ENCODE measurements at places on chromosomes 11 and 22.

DNA sequence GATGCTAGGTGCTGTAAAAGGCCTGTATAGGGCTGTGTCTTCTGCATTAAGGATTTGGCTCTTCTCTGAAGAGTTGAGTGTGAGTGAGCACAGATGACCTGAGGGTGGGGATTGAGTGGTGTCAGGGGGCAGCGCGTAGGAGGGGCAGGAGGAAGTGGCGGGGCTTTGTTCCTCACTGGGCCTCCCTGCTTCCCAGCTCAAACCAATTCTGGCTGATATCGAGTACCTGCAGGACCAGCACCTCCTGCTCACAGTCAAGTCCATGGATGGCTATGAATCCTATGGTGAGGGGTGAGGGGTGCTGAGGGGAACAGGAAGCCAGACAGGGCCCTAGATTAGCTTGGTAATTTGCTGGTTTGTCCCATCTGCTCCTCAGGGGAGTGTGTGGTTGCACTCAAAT lies 9.1 kb downstream of the PHOX2A start:
- no peak for DNase-seq

- no peak for DNase-seq
Observed at GRCh38 chr11:45896422-45896984, 10.6 kb downstream of the FREY1 start.

- DNase-seq = no peak
Observed at GRCh38 chr11:33773404-33773986, 825 bp downstream of the FBXO3 start.

DNA sequence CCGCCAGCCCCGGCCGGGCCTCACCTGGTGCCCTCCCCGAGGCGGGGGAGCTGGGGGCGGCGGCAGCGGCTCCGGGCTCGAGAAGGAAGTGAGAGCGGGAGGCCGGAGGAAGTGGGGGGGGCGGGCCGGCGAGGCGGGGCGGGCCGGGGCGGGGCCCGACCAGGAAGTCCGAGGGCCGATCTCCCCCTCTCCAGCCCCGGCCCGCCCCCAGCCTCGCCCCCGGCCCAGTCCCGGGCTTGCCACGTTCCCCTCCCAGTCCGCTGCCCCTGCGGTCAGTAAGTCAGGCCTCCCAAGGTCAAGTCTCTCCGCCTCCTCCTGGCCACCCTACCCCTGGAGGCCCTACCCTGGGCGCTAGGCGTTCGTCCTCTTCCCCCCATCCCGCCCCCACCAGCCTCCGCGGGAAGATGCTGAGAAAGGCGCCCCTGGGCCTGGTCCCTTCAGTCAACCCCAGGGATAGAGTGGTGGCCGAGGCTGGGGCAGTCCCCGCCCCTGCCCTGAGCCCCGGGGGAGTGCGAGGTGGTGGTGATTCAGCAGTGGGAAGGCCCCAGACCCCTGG lies at the start of gene RHOG:
TSS of gene RHOG (minus strand) at position 90 of the 556 bp plus-strand sequence. CDS start 12,821 bp downstream, outside the sequence.
- DNase-seq = peak; percentile 36

DNA sequence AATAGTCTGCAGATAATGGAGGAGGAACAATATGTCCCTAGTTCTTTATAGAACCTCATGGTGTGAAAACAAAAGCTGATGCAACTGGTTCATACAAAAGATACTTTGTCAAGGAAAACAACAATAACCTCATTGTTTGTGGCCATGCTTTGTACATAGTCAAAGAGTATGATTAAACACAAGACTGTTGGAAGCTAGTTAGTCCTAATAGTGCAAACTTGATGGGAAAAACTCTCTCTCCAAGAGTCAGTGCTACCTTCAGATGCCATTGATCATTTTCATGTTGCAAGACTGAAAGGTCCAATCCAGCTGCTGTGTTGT lies 20.1 kb upstream of the PLAAT2 start:
- DNase-seq = no peak

DNA sequence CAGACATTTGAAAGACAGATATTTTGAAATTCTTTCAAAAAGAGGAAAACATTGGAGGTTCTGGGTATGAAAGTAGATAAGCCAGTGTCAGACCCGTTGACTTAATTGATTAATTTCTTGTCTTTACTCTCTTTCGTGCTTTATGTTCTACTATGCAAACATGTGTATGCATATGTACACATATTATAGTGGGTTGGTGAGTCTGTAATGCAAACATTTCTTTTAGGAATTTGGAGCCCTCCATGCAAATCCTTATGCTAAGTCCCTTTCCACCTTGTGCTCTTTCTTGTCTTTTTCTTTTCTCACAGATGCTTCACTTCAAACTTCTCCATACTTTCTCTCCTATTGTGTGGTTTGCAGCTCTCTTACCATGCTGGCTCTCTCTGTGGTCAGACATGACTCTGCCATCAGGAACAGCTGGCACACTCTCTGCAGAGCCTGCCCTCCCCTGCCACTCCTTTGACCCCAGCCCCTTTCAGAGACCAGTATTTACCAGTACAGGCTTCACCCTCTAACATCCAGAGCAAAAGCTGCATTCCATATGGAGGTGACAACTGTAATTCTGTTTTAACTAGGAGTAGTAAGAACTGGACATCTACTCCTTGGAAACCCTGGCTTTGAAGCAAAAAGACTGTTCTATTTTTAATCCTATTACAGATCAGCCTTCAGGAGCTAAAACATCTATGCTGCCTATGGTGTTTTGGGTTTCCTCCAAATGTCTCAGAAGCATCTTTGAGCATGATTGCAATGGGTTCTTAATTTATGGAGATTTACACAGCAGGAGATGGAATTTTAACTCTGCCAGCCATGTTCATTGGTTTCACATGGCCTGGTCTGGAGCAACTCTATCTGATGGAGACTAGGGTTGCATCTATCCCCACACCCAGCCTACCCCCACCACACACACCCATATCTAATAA lies 386.9 kb upstream of the FAT3 start:
- no peak for DNase-seq

DNA sequence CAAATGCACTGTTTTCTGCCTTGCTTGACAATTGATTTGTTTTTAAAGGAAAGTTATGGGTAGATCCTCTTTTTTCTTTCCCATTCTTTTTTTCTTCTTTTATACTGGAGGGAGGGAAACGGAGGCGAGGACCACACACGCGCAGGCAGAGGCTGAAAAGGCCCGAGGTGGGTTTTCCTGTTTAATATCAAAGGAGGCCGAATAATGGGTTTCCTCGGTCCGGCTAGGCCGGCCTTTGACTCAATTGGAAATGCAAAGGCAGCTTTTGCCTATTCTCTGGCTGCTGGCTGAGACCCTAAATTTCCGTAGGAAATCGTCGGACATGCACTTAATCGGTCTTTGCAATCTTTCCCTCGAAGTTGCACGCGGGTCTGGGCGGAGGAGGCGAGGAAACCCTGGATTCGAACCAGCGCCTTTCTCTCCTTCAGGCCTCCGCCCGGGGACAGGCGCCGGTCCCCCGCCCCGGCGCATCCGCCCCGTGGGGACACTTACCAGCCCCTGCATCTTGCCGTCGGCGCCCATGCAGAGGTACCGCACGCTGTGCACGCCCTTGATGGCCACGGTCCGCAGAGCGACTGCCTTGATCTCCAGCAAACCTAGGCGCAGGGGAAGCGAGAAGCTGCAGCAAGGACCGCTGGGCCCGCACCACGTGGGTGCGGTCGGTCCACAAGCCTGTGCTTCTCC lies 911 bp downstream of the FGF19 start:
- DNase-seq = no peak

- no peak for DNase-seq
Observed at GRCh38 chr11:75436806-75437205, 3.8 kb upstream of the KLHL35 start.

GRCh38 chr11:73645972-73646631 lies at the start of gene PLEKHB1:
Gene PLEKHB1, plus strand, starts transcription at chr11:73646581. Its CDS starts 28 bp downstream, at chr11:73646609.
- DNase-seq = no peak

DNA sequence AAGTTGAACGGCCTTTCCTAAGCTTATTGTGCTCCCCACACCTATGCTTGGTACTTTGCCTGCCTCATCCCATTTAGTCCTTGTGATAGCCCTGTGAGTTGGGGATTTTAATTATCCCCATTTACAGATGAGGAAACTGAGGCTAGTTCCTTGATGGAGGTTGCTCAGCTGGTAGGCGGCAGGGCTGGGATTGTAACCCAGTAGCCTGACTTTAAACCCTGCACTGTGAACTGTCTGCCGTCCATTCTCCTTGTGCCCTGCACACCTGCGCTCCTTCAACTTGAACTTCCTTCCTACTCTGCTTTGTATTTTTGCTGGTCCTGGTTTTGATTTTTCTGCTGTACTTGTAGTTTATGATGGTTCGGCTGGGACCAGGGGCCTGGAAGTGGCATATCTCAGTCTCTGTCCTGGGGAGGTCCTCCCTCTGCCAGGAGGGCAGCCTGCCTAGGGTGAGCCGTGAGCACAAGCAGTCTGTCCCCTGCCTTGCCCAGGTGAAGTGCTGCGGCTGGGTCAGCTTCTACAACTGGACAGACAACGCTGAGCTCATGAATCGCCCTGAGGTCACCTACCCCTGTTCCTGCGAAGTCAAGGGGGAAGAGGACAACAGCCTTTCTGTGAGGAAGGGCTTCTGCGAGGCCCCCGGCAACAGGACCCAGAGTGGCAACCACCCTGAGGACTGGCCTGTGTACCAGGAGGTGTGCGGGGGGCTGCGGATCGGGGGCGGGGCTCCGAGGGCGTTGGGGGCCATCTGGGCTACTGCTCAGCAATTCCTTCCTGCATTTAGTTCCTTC lies 52.4 kb downstream of the CD82 start:
- DNase-seq = no peak

DNA sequence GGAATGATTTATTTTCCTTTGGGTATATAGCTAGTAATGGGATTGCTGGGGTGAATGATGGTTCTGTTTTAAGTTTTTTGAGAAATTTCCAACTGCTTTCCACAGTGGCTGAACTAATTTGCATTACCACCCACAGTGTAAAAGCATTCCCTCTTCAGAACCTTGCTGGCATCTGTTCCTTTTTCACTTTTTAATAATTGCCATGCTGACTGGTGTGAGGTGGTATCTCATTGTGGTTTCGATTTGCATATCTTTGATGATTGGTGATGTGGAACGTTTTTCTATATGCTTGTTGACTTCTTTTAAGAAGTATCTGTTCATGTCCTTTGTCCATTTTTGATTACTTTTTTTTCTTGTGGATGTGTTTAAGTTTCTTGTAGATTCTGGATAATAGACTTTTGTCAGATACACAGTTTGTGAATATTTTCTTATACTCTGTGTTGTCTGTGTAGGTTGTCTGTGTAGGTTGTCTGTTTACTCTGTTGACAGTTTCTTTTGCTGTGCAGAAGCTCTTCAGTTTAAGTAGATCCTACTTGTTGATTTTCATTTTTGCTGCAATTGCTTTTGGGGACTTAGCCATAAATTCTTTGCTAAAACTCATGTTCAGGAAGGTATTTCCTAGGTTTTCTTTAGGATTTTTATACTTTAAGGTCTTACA lies 291.8 kb upstream of the DDI1 start:
- DNase-seq = no peak
